ENCODE measurements at places on chromosomes 16 and 17.

- no peak for DNase-seq
These were observed 80.2 kb downstream of the WWOX start for GRCh38 chr16:78179666-78180065.

- DNase-seq: peak; percentile 66
These were observed 16.4 kb downstream of the SAP30BP start for GRCh38 chr17:75683583-75683982.

GRCh38 chr17:71080937-71081336, 911.6 kb downstream of the KCNJ2 start:
- no peak for DNase-seq

DNA sequence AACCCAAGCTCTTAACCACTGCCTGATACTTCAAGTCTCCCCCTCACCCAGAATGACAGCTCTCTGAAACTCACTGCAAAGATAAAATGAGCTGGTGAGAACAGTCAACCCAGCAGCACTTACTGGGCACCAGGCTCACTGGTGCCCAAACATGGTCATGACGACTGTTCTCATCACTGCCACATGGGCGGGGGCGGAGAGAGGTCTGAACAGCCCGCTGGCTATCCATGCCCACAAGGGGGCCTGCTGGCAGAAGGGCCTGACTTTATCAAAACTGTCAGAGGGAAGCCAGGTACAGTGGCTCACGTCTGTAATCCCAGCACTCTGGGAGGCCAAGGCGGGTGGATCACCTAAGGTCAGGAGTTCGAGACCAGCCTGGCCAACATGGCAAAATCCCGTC, 4.0 kb downstream of the MYBBP1A start:
- no peak for DNase-seq

GRCh38 chr17:43020030-43020621, 2.1 kb downstream of the VAT1 start:
- DNase-seq: peak; percentile 55

All from SJSA1 (cell line).